Pancreas (tissue), 10 donors: ENCODE measurements at places on chromosomes 6 and 20. TPM values are rescaled to one million over a fixed set of nuclear protein-coding genes. Genes with fewer than 3 reads are reported as not detected.
A peak's percentile ranks its signal among the peaks of the same experiment; 100 is the strongest.

FAM83C gene
- total RNA-seq = not detected

DNA sequence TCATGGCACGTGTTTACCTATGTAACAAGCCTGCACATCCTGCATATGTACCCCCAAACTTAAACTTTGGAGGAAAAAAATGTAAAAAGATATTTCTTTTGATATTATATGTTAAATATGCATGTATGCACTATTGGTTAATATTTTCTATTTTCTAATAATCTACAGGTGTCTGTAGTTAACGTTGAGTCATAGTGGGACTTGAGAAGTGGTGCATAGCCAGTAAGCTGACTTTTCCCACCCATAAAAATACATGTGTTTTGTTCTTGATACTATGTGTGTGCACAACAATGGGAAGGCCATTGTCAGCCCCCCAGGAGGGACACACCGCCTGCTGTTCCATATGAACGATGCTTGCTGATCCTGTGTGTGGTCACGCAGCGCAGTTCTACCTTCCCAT is 49.1 kb downstream of the FAM120B start:
- no peak for DNase-seq

DNA sequence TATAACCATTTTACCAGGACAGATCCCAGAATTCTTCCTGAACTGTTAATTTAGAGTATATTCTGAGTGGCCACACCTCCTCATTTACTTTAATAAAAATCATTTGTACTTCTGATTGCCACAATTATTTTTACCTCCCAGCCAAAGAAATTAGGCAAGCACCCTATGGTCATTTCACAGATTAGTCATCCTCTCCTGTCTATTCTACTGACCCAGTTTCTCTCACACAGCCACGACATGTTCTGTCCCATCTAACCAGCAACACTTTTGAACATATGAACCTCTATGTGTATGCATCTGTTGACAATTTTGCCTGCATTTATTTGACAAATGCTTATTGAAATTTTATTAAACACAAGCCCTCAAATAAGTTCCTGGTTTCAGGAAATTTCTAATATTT is 202.6 kb upstream of the STXBP5 start:
- DNase-seq = no peak

DNA sequence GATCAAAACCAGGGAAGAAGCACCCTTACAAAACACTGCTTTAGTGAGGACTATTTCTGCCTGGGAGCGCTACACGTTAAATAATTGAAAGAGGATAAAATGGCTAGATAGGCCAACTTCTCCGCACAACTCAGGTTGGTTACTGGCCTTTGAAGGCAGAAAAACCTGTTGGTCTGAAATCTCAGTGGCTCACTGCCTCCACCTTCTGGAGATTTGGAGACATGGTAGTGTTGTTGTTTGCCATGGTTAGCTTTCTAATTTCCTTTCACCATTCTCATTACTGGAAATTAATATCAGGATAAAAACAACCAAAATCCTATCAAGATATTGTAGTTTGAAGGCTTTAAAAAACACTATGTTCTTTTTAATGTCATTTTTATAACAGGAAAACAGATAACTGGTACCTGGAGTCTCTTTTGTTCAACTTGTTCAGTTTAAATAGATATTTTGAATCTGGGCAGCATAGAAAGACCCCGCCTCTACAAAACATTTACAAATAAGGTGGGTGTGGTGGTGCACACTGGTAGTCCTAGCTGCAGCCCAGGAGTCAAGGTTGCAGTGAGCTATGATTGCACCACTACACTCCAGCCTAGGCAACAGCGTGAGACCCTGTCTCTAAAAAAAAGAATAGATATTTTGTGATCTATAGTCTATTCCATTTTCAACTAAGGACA is 27.5 kb upstream of the BCLAF1 start:
- DNase-seq = peak; percentile 43

DNA sequence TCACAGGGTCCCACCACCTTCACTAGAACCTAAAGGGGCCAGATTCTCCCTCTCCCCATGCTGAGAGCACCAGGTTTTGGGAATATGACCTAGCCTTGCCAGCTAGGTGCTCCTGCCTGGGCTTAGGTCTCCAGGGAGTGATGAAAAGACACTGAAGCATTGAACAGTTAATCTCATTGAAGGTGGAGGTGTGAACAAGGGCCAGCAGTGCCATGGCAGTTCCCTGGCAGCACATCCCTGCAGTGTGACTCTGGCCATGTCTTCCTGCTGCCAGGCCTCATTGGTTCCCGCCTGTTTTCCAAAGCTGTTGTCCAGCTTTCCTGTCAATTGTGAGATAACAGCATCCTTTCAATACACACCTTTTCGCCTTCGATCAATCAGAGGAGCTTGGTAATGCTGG is 10.9 kb downstream of the PPIL6 start:
- no peak for DNase-seq

DNA sequence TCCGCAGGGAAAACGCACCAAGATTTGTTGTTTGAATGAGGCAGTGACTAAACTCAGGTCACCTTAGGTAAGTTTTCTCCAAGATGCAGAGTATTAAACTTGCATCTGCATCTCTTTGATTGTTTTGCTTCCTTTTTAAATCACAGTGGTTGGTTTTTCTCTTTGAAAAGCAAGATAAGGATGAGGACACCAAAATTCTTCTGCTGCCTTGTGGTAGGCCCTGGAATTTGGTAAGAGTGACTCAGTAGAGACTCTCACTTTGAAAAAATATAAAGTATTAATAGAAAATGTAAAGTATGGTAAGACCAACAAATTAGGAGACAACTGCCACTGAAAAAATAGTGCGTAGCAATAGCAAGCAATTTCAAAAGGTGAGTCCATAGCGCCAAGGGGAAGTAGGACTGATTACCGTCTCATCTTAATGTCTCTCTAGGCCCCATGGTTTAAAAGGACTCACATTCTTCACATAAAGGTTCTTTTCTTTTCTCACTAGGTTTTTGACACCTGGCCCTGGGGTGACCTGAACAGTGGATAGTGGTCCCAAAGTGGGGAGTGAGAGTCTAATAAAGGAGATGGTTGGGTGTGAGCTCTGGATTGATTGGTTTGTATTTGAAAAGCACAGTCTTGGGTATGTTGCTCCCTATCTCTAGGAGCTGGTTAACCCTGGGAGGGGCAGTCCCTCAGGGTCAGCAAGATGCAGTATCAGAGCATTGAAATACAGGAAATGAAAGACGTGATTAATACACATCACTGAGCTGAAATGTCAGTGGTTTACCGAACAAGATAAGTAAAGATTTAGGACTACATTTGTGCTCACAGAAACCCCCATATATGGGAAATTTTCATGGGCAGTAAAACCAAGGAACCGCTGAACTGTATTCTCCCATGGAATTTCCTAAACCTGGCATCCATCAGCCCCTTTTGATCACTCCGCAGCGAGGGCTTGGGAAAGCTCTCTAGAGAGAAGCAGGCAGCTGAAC is 221.2 kb downstream of the SLC24A3 start:
- no peak for DNase-seq

STMND1 gene
- 2.2 TPM for total RNA-seq

DNA sequence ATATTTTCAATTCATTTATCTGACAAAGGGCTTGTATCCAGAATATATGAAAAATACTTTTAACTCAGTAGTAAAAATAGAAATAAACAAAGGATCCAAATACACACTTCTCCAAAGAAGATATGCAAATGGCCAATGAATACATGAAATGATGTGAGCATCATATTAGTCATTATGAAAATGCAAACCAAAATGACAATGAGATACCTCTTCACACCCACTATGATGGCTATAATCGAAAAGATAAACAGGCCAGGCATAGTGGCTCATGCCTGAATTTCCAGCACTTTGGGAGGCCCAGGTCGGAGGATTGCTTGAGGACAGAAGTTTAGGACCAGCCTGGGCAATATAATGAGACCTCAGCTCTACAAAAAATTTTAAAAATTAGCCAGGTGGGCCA is 33.8 kb upstream of the SMAP1 start:
- DNase-seq = no peak

DNA sequence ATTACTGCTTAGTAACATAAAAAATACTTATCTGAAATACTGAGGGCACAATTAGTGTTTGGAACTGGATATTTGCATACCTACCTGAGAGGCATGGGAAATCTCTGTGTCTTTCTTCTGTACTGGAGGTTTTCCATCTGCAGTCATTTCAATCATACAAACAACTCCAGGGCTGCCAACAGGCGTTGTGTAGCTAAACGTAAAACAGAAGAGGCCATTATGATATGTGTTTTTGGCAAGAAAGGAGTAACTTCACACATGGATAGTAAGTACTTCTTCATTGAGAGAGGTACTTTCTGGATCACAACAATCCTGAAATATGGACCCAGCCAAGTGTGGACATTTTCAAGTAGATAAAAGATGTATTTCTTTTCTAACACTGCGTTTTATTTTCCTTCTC is 363.4 kb downstream of the PHF3 start:
- DNase-seq = no peak

- DNase-seq = no peak
These were observed 17.5 kb downstream of the KIF16B start for GRCh38 chr20:16555754-16556153.

OLIG3 gene
- 0.13 TPM for total RNA-seq

CAGE1 gene
- 0.09 TPM for total RNA-seq

GRCh38 chr6:51077821-51078518 is 259.3 kb downstream of the TFAP2B start:
- DNase-seq = no peak

C20orf141 gene
- total RNA-seq = not detected

BMP5 gene
- total RNA-seq = 0.87 TPM

GRCh38 chr6:10991115-10991514 is 53.0 kb downstream of the ELOVL2 start:
- no peak for DNase-seq

SAPCD1 gene
- 0.51 TPM for total RNA-seq

- DNase-seq = no peak
These were observed 70.2 kb upstream of the ADGRF1 start for GRCh38 chr6:47112317-47112716.

- no peak for DNase-seq
These were observed 222.8 kb downstream of the LY86 start for GRCh38 chr6:6811128-6812009.
